ENCODE measurements at places on chromosomes 12 and 14.
A peak's percentile ranks its signal among the peaks of the same experiment; 100 is the strongest.

GRCh38 chr12:72111706-72112105, 160.5 kb upstream of the TRHDE start:
- DNase-seq: no peak

DNA sequence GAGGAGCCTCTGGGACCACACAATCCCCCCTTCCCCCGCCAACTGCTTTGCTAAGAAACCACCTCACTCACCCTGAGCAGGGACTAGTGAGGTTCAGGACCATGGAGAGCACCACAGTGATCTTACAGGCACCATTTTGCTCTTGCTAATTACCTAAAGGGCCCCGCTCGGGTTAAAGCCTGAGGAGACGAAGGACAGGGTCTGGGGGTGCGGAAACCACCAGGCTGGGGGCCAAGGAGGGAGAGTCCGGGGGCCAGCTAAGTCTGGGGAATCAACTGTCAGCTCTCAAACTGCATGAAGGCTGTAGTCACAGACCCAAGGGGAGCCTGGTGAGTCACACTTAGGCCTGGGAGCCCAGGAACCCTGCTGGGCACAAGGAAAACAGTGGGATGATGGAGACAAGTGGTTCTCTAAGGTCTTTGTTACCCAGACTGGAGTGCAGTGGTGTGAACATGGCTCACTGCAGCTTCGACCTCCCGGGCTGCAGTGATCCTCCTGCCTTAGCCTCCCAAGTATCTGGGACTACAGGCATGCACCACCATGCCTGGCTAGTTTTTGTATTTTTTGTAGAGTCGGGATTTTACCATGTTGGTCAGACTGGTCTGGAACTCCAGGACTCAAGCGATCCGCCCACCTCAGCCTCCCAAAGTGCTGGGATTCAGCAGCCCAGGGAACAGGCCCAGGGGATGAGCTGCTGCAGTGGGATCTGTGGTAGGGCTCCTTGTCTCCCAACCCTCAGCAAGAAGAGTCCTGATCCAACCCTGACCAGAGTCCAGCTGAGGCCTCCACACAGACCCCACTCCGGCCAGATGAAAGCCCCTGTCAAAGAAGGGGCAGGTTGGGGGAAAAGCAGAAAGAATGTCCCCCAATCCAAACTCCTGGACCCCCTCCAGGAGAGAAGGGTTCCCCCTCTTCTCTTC, 98.8 kb downstream of the CALM1 start:
- peak; percentile 36 for DNase-seq

DNA sequence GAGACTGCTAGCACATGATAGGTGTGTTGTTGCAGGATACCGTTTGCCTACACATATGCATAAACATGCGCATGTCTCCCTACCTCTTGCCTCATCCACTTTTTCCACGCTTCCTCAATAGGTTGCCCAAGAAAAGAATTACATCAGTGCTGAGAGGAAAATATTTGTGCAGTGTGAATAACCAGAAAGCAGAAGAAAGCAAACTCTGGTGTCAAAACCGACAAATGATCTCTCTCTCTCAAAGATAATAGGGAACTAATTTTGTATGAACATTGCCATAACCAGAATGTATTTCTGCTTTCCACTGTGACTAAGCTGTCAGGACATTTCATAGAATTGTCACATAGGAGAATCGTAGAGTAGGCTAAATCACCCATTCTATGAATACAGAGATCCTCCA, 1.3 kb downstream of the CLEC7A start:
- DNase-seq: no peak

DNA sequence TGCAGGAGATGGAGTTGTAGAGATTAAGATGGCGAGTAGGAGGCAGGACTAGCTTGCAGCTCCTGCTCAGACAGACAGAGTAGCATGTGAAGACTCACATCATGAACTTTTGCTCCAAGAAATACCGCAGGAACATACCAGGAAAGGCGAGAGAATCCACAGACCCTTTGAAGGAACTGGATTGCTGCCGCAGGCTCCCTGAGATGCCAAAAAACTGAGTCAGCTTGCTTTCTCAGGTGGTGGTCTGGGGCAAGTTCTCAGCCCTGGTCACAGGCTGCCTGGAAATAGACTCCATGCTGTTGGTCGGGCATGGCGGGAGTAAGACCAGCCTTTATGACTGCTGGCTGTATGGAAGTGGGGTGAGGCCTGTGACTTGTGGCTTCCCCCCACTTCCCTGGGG, 163.6 kb upstream of the NAV3 start:
- DNase-seq: no peak

GRCh38 chr12:46267575-46267824, 1.3 kb downstream of the SLC38A1 start:
- DNase-seq: no peak

GRCh38 chr12:111330800-111331752, 37.8 kb downstream of the PHETA1 start:
- DNase-seq: peak; percentile 11

- DNase-seq: no peak
Measured at GRCh38 chr14:102603293-102603907, 11.0 kb downstream of the RCOR1 start.

- no peak for DNase-seq
Measured at GRCh38 chr14:46091819-46092218, 559.8 kb downstream of the RPL10L start.

GRCh38 chr14:41397926-41398325, 208.8 kb upstream of the LRFN5 start:
- DNase-seq: no peak

DNA sequence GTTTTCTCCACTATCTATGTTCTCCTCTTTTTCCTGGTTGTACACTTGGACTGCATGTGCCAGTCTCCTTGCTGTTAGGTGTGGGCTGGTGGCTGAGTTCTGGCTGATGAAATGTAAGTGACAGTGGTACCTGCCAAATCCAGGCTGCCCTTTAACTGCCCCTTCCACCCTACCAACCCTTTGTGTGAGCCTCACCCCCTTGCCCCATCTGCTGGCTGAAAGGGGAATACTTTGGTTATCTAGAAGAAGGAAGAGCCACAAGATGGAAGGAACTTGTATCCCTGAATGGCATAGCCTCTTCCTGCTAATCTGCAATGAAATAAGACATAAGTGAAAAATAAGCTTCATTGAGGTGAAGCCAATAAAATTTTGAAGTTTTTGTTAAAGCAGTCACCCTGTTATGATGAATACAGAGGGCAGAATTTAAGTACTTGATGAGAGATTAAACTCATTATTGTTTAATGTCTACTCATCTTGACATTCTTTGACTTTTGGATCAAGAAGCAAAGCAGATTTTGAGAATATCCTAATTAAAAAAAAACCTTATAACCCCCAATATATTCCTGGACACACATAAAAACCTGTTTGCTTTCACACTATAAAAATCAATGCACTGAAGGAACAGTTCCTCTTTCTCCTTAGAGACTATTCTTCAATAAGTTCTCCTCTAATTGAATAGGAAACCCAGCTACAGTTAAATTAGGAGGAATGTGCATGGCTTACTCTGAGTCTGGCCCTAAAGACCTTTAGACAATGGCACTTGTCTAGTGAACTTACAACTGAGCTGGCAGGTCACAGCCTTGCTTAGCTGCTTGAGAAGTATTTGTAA, 262.6 kb upstream of the BTG1 start:
- peak; percentile 58 for DNase-seq

- no peak for DNase-seq
Measured at GRCh38 chr14:40581264-40581663, 1025.4 kb upstream of the LRFN5 start.

GRCh38 chr12:107510211-107510610, 175.4 kb upstream of the PWP1 start:
- no peak for DNase-seq

GRCh38 chr14:47261350-47261749, 414.1 kb downstream of the MDGA2 start:
- DNase-seq: no peak

GRCh38 chr12:65540140-65540539, 261.7 kb downstream of the MSRB3 start:
- no peak for DNase-seq

DNA sequence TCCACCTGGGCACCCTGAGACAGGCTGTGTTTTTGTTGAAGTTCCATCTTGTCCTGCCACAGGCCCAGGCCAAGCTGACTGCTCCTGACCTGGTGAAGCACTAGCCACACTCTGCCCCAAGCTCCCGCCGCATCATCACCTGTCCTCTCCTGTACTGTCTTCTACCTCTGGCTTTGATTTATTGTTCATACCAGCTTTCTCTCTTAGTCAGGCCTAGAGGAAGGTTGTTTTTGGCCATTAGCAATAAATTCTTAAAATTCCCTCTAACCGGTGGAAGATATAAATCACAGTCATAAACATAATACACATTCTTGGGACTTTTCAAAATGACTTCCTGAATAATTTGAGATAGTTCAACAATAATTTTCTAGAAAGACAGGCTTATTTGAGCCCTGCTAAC, 169.4 kb downstream of the DAD1 start:
- DNase-seq: no peak

DNA sequence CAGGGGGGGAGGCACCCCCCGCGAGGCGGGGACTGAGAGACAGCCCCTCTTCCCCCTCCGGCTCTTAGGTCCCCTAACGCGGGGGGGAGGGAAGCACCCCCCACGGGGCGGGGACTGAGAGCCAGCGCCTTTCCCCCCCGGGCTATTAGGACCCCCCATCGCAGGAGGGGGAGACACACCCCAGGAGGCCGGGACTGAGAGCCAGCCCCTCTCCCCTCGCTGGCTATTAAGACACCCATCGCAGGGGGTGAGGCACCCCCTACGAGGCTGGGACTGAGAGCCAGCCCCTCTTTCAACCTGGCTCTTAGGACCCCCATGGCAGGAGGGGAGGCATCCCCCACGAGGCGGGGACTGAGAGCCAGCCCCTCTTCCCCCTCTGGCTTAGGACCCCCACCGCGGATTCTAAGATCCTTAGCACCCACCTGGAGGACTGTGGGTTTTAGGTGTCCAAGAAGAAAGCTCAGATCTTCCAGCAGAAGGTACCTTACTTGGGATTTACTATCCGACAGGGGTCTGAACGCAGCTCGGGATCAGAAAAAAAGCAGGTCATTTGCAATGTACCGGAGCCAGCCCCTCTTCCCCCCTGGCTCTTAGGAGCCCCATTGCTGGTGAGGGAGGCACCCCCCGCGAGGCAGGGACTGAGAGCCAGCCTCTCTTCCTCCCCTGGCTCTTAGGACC, 197.8 kb upstream of the PZP start:
- DNase-seq: no peak

- no peak for DNase-seq
Measured at GRCh38 chr12:75196865-75197264, 12.8 kb downstream of the KCNC2 start.

GRCh38 chr14:104576970-104577332, 2.6 kb upstream of the C14orf180 start:
- no peak for DNase-seq

DNA sequence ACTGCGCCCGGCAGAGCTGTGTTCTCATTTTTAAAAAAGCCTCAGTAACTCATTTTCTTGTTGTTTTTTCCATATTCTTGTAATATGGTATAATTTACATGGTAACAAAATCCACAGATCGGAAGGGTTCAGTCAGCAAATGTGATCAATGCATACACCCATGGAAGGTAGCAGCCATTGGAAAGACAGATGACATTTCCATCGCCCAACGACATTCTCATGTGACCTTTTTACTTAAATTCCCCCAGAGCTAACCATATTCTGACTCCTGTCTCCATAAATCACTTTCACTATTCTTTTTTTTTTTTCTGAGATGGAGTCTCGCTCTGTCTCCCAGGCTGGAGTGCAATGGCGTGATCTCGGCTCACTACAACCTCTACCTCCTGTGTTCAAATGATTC, 4.9 kb downstream of the PEBP1 start:
- no peak for DNase-seq

GRCh38 chr14:43399289-43399688, 1107.8 kb downstream of the FSCB start:
- DNase-seq: no peak

DNA sequence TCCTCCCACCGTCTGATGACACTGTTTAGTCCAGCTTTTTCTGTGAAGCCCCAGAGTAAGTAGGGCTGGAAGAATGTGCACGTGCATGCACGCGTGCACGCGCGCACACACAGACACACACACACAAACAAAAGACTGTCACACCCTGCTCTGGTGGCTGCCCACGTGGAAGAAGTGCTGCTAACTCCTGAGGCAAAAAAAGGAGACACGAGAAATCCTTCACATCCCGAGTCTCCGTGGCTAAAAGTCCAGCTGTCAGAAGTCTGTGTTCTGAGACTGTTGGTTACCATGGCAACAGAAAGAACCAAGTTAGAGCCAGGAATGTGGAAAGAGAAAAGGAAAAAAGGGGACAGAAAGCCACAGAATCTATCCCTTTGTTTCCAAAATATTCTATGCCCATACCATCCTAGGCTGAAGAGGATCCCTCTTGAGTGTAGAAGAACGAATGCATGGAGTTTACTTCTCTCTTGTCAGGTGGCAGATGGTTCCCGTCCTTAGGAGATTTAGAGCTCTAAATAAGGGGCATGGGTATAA, 1.6 kb upstream of the C12orf71 start:
- no peak for DNase-seq

GRCh38 chr14:75518625-75519024, 3.6 kb upstream of the BATF start:
- DNase-seq: peak; percentile 68

DNA sequence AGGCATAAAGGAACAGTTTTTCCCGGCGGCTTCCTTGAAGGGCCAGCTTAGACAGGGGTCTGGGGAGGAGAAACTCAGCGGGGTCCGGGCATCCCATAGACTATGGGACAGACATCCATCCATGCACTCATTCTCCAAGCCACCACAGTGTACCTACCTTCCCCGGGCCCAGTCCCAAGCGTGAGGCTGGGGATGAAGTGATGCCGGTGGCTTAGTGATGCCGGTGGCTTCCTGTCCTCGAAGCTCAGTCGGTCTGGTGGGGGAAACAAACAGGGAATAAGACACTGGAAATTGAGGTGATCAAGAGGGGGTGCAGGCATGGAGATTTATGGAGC, 421 bp downstream of the RTL1 start:
- no peak for DNase-seq

DNA sequence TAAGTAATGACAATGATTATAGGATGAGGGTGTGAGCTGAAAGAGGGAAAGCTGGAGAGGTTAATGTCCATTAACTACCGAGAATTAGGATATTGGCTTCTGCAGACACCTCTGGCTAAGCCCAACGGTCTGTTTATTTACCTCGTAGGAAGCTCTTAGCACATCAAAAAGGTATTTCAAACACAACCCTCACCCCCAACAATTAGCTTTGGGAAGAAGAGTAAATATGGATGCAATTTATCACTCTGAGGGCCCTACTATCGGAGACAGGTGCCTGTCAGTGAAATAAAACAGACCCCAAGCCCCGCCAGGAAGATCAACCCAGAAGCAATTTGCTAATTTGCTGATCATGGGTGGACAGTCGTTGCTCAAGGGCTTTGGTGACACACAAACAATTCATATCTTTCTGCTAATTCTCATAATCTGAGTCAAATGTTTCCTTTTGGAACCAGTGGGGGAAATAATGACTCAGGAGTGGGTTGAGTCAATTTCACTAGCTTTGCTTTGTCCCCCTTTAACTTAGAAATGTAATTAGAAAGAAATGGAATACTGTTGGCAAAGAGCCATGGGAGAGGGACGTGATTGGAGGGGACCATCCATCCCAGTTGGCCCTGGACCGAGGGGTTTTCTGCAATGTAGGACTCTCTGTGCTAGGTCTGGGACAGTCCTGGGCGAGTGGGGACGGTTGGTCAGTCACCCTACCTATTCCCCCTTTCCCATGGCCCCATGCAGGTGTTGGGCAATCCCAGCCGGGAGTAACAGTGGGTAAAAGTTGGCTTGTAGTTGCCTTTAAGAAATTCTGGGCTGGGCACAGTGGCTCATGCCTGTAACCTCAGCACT, 99.1 kb upstream of the MED13L start:
- DNase-seq: peak; percentile 59

- no peak for DNase-seq
Measured at GRCh38 chr12:86137936-86138335, 118.3 kb downstream of the MGAT4C start.

Data from activated CD4-positive, alpha-beta T cell treated with anti-CD3 and anti-CD28 coated beads, Interleukin-2, Interleukin-4, amounts not matched to agents 100 ng/mL and 50 ng/mL, durations not matched to agents 16 hours and 8 hours (primary cell).